ENCODE measurements at places on chromosomes 16 and 17. TPM values are rescaled to one million over a fixed set of nuclear protein-coding genes. Genes with fewer than 3 reads are reported as not detected.

DNA sequence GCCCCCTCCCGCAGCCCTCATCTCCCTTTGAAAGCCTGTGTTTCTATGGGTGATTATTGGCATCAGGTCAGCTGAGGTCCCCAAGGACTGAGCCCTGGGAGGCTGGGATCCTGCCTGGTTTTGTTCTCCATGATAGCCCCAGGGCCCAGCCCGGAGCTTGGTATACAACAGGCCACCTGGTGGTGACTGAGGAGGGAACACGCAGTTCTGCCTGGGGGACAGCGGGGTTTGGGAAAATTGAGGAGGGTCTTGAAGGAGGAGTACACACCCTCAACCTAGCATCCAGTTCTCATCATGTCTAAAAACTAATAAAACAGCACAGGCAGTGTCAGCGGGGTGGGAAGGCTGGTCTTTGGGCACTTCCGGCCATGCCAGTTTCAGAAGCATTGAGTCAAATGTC lies 335.1 kb downstream of the CPPED1 start:
- H3K27ac ChIP-seq: no peak overlapping the region
- H3K4me3 ChIP-seq: no peak overlapping the region
- H3K36me3 ChIP-seq: peaks cover 4% of the 10 kb centered on the region
- peaks cover 4% of the 10 kb centered on the region for H3K4me1 ChIP-seq
- H3K27me3 ChIP-seq: no peaks in the 10 kb centered on the region
- DNase-seq: peak; percentile 29

GRCh38 chr17:56169621-56170020 lies 16.3 kb downstream of the ANKFN1 start:
- H3K27me3 ChIP-seq: no peaks in the 10 kb centered on the region
- no peak overlapping the region for H3K4me3 ChIP-seq
- peaks cover 4% of the 10 kb centered on the region for H3K4me1 ChIP-seq
- H3K36me3 ChIP-seq: no peaks in the 10 kb centered on the region
- H3K27ac ChIP-seq: no peak overlapping the region

ABCA5 gene
- total RNA-seq: 18.7 TPM

TSPOAP1 gene
- 1.3 TPM for total RNA-seq

- no peak for DNase-seq
- H3K4me1 ChIP-seq: no peaks in the 10 kb centered on the region
- no peak overlapping the region for H3K4me3 ChIP-seq
These were observed 30.0 kb downstream of the EEF2K start for GRCh38 chr16:22235839-22236745.

ZNF785 gene
- 33.5 TPM for total RNA-seq

NKIRAS2 gene
- total RNA-seq: 67.4 TPM

DNA sequence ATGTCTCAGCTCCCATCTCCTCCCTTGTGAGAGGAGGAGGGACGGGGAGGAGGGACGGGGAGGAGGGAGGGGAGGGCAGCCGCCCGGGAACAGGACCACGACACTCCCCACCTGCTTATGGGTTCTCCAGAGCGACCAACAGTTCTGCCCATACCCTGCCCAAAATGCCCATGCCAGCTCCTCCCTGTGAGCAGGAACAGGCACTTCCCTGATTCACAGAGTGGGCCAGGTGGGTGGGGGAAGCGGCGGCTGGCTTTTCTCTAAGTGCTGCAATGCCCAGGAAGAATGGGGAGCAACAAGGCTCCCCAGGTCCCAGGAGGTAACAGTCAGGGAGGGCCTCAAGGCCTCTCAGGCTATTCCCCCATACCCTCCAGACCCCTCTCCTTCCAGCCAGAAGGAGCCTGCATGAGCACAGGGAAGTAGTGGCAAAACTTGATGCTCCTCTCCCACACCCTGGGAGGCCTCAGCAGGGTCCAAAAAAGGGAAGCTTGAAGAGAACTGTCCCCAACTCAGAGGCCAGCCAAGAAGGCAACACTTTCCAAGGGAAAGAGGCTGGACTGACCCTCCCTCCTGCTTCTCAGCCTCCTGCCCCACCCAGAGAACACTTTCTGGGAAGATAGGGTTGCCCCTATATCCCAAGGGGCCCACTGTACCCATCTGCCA lies 53.8 kb downstream of the MYO18A start:
- no peaks in the 10 kb centered on the region for H3K36me3 ChIP-seq
- no peak for DNase-seq
- H3K27me3 ChIP-seq: peaks cover 9% of the 10 kb centered on the region

- no peak overlapping the region for H3K27ac ChIP-seq
- H3K4me1 ChIP-seq: no peaks in the 10 kb centered on the region
- H3K27me3 ChIP-seq: no peaks in the 10 kb centered on the region
- no peaks in the 10 kb centered on the region for H3K36me3 ChIP-seq
These were observed 412.8 kb downstream of the KIF2B start for GRCh38 chr17:54235571-54235970.

RGS11 gene
- not detected for total RNA-seq

- no peak for DNase-seq
- peaks cover 4% of the 10 kb centered on the region for H3K4me1 ChIP-seq
- no peaks in the 10 kb centered on the region for H3K36me3 ChIP-seq
- peak overlapping the region; percentile 97 for H3K4me3 ChIP-seq
- H3K27me3 ChIP-seq: peaks cover 2% of the 10 kb centered on the region
- no peak overlapping the region for H3K27ac ChIP-seq
These were observed 1.5 kb downstream of the PPM1E start for GRCh38 chr17:58757162-58757613.

DNA sequence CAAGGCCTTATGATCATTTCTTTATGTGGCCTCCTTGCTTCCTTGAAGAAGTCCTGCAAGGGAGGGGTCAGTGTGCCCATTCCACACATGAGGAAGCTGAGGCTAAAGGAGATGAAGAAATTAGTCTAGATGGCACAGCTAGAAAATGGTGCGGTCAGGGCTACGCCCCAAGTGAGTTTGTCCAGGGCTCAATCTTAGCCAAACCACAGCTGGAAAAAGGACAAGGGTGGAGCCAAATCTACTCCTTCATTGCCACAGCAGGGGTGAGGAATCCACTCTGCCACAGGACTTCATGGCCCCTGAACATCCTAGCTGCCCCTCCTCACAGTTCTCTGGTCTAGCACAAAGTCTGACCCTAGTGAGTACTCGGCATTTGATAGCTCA lies 16.2 kb downstream of the BEAN1 start:
- H3K4me1 ChIP-seq: peaks cover 4% of the 10 kb centered on the region
- H3K4me3 ChIP-seq: no peak overlapping the region
- no peak for DNase-seq
- no peak overlapping the region for H3K27ac ChIP-seq
- peaks cover 6% of the 10 kb centered on the region for H3K27me3 ChIP-seq

- peaks cover 24% of the 10 kb centered on the region for H3K27me3 ChIP-seq
- no peak overlapping the region for H3K27ac ChIP-seq
- no peak for DNase-seq
- peaks cover 4% of the 10 kb centered on the region for H3K4me1 ChIP-seq
- H3K36me3 ChIP-seq: no peaks in the 10 kb centered on the region
These were observed 488 bp upstream of the NTN3 start for GRCh38 chr16:2470603-2471015.

PDILT gene
- not detected for total RNA-seq

DNA sequence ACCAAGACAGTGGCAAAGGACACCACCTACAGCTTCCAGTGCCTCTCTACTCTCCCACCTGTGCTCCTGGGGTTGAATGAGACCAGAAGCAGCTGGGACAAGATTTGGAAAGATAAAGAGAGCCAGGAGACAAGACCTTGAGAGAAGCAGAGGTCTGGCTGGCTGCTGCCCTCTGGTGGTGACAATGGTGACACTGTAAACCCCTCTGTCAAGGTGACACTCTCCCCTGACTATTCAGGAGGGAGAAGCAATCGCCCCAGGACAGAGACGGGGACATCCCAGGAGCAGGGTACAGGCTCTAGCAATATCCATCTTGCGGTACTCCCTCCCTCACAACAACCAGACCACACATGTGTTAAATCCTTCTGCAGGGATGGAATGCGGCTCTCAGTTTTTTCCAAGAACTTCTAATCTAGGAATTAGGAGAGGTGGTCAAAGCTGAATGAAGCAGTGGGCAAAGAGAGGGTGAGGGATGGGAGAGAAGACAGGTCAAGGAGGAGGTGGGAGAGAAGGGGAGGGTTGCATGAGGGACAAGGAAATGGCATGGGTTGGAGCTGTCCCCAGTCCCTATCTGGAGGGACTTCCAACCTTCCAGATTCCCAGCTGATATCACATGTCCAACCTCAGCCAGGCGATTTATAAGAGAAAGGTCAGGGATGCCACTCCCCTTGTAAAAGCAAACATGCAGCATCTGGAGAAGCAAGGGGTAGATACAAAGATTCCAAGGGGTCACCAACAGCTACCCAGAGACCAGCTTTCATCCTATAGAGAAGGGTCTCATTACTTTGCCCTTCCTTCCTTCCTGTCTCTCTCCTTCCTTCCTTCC lies 2.9 kb downstream of the PHOSPHO1 start:
- H3K4me1 ChIP-seq: peaks cover 13% of the 10 kb centered on the region
- peaks cover 9% of the 10 kb centered on the region for H3K36me3 ChIP-seq
- no peak overlapping the region for H3K27ac ChIP-seq
- DNase-seq: peak; percentile 76
- peaks cover 23% of the 10 kb centered on the region for H3K27me3 ChIP-seq
- H3K4me3 ChIP-seq: no peak overlapping the region

- peaks cover 5% of the 10 kb centered on the region for H3K36me3 ChIP-seq
- H3K27me3 ChIP-seq: peaks cover 7% of the 10 kb centered on the region
- H3K4me3 ChIP-seq: peak overlapping the region; percentile 93
- H3K4me1 ChIP-seq: peaks cover 32% of the 10 kb centered on the region
These were observed 1.3 kb upstream of the ALKBH5 start for GRCh38 chr17:18182110-18182977.

NTN1 gene
- total RNA-seq: 6.6 TPM

FBXW10B gene
- 0.44 TPM for total RNA-seq

CTRL gene
- total RNA-seq: 0.56 TPM

GRCh38 chr16:82699260-82699659 lies 72.5 kb downstream of the CDH13 start:
- H3K27me3 ChIP-seq: no peaks in the 10 kb centered on the region
- H3K4me1 ChIP-seq: peaks cover 26% of the 10 kb centered on the region
- no peak for DNase-seq
- H3K27ac ChIP-seq: no peak overlapping the region
- H3K36me3 ChIP-seq: no peaks in the 10 kb centered on the region
- no peak overlapping the region for H3K4me3 ChIP-seq

Data from endothelial cell (in vitro differentiated cells).